ENCODE measurements at places on chromosomes 12 and 14. TPM values are rescaled to one million over a fixed set of nuclear protein-coding genes. Genes with fewer than 3 reads are reported as not detected.

Gene CIROP
- not detected for polyA plus RNA-seq

Gene OTOGL
- polyA plus RNA-seq, result 0.70 TPM

Gene LPCAT3
- 35.6 TPM for polyA plus RNA-seq

Gene MTERF2
- polyA plus RNA-seq, result 9.0 TPM

Gene RIPK3
- polyA plus RNA-seq, result 18.3 TPM

Gene TAS2R42
- not detected for polyA plus RNA-seq

Gene CLEC9A
- 0.20 TPM for polyA plus RNA-seq

Gene RNASE3
- polyA plus RNA-seq, result not detected

Gene FGF23
- polyA plus RNA-seq, result not detected

Gene OLR1
- 7.4 TPM for polyA plus RNA-seq

Gene CRIP1
- 99.0 TPM for polyA plus RNA-seq

Gene YEATS4
- 22.3 TPM for polyA plus RNA-seq

Gene TSPAN11
- polyA plus RNA-seq, result 1.3 TPM

Gene AQP5
- polyA plus RNA-seq, result 2.9 TPM

Gene CCDC38
- polyA plus RNA-seq, result not detected

Gene SERPINA1
- 37.6 TPM for polyA plus RNA-seq

Gene KRT6C
- polyA plus RNA-seq, result 12.4 TPM

Gene TPH2
- polyA plus RNA-seq, result not detected

Gene KRT75
- not detected for polyA plus RNA-seq

Gene NRXN3
- 4.7 TPM for polyA plus RNA-seq

Gene ZFHX2
- 1.1 TPM for polyA plus RNA-seq

Gene TEX52
- polyA plus RNA-seq, result not detected

Gene KCNC2
- not detected for polyA plus RNA-seq

Gene NGB
- not detected for polyA plus RNA-seq

Gene ZDHHC17
- 4.3 TPM for polyA plus RNA-seq

Gene IL31
- polyA plus RNA-seq, result not detected

Gene BCL11B
- polyA plus RNA-seq, result 0.90 TPM

Gene BATF
- polyA plus RNA-seq, result 10.1 TPM

Gene SMCO2
- not detected for polyA plus RNA-seq

Gene CTDSP2
- 65.4 TPM for polyA plus RNA-seq

Gene ETFBKMT
- polyA plus RNA-seq, result 1.1 TPM

Gene KRT3
- polyA plus RNA-seq, result 0.53 TPM

Gene SLC25A21
- 0.40 TPM for polyA plus RNA-seq

Gene SPIC
- polyA plus RNA-seq, result 0.18 TPM

Gene PLXNC1
- polyA plus RNA-seq, result 0.46 TPM

Gene PAH
- polyA plus RNA-seq, result 0.08 TPM

Gene ZNF410
- polyA plus RNA-seq, result 21.4 TPM

Gene GALNT16
- polyA plus RNA-seq, result 0.53 TPM

Gene NAV3
- 0.15 TPM for polyA plus RNA-seq

Gene NELL2
- 2.6 TPM for polyA plus RNA-seq

Measured in stomach (tissue), 19 donors.